Fibroblast of skin of right quadriceps (primary cell): ENCODE measurements at places on chromosomes 5 and 9.

GRCh38 chr5:38533286-38534155 is 22.9 kb downstream of the LIFR start:
- DNase-seq: no peak

GRCh38 chr5:180343831-180344695 is 9.1 kb downstream of the GFPT2 start:
- DNase-seq: peak; percentile 46

GRCh38 chr9:77985996-77986395 is 45.6 kb downstream of the GNAQ start:
- DNase-seq: no peak

- peak; percentile 26 for DNase-seq
These were observed 207.1 kb downstream of the SEMA5A start for GRCh38 chr5:9338796-9339195.

DNA sequence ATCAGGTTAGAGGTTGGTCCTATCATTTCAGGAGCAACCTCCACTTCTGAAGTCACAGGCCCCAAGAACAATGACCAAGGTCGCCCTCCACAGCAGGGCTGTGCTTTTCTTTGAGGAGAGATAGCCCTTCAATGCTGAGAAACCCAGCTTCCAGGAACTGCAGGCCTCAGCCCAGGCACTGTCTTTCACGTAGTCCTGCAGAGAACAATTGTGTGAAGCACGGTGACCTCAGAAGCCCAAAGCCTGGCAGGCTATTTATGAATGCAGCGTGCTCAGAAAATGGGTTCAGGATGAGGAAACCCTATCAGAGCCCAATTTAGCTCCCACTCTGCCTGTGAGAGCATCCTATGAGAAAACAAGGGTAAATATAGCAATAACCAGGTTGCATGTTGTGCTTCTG is 388.3 kb downstream of the PLK2 start:
- DNase-seq: no peak

GRCh38 chr5:109868737-109869136 is 179.0 kb downstream of the MAN2A1 start:
- peak; percentile 62 for DNase-seq

DNA sequence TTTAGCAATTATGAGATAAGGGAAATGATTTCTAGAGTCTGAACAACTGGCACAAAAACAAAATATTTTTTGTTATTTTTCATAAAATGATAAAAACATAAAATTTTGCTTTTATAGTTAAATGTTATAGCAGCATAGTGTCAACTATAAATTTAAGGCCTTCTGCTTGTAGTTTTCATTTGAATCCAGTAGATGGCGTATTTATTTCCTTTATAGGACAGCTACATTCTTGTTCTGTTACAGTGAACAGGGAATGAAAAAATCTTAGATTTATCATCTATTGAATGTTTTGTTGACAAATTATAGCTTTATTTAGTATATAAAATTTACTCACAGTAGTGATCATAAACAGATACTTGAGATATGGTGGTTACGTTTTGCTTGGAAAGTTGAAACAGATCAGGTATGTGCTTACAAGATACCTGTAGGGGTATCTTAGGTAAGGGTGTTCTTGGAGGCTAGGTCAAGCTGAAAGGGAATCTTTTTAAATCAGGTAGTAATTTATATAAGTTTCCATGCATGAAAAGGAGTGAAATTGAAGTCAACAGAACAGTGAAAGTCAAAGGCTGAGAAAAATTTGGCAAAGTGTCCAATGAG is 239.3 kb upstream of the GRIN3A start:
- peak; percentile 24 for DNase-seq

DNA sequence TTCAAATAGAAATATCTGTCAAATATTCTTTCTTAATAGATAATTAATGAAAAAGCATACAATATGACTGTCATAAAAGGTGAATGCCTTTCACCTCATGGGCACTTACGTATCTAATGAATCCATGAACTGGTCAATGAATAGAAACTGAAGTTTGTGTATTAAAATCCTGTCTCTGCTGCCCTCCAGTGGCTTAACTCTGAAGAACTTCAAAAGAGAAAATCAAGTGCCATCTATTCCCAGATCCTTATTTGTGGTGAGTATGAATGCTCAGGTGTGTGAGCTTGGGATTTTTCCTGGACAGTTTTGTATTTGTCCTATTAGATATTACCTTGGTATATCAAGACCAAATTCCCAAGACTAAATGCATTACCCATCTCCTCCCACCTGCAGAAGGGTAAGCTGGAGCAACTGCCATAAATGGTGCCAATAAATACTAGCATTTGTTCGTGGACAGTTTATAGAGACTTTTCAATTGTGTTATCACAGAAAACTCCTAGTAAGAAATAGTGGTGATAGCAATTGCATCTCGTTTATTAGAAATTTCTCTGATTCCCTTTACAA is 44.0 kb upstream of the SVEP1 start:
- DNase-seq: peak; percentile 61

DNA sequence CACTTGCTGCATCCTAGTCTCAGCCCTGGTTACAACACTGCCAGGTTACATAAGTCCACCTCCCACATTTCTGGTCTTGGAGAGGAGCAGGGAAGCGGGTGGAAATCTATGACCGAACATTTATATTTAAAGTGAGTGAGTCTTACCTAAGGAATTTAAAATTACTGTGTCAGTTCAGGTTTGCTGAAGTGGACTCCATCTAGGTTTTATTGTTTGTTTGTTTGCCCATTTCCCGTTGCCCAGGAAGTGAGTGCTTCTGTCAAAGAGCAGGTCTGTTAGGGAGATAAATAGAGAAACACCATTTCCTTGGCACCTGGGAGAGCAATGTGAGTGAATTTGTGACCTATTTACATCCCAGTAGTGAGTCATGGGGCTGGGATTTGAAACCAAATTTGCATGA is 179.5 kb downstream of the KIF4B start:
- DNase-seq: no peak

DNA sequence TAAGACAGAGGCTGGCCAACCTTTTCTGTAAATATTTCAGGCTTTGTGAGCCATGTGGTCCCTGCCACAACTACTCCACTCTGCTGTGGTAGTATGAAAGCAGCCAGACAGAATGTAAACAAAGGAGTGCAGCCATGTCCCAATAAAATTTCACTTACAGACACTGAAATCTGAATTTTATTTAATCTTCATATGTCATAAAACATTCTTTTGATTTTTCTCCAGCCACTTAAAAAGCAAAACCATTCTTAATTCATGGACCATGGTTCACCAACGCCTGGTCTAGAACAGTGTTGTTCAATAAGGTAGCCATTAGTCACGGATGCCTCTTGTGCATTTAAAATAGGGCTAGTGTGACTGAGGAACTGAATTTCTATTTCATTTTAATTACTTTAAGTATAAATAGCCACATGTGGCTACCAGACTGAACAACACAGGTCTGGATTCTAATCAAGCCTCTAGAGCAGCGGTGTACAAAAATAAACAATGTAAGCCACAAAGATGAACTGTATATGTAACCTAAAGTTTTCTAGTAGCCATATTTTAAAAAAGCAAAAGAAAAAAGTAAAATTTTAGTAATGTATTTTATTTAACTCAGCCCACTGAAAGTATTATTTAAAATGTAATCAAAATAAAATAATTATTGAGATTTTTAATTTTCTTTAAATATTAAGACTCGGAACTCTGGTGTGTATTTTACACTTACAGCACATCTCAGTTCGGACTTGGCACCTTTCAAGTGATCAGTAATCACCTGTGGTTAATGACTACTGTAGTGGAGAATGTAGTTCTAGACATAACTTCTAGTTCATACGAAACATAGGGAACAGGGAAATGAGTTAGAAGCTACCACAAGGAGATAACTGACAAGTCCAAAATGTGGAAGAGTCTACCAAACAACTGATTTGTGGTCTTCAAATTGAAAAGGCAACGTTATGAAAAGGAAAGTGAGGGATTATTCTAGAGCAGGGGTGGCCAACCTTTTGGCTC is 14.3 kb downstream of the GEMIN5 start:
- DNase-seq: peak; percentile 4

DNA sequence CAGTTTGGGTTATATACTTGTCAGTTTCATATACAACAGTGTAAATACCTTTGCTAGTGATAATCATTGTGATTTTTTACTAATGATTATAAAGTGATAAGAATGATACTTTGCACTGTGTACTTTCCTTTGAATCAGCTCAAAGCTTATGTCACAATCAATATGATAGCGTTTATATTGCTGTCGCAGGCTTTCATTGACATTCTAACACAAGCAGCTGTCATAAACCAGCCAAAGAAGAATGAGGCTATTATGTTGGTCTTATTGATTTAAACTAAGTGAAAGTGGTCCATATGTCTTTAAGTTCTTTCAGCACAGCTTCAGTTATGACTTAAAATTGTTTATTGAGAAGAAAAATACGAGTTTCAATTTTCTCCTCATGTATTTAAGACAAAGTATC is 272.7 kb upstream of the RGMB start:
- no peak for DNase-seq

- no peak for DNase-seq
These were observed 39.6 kb downstream of the TRPM6 start for GRCh38 chr9:74848153-74848525.

DNA sequence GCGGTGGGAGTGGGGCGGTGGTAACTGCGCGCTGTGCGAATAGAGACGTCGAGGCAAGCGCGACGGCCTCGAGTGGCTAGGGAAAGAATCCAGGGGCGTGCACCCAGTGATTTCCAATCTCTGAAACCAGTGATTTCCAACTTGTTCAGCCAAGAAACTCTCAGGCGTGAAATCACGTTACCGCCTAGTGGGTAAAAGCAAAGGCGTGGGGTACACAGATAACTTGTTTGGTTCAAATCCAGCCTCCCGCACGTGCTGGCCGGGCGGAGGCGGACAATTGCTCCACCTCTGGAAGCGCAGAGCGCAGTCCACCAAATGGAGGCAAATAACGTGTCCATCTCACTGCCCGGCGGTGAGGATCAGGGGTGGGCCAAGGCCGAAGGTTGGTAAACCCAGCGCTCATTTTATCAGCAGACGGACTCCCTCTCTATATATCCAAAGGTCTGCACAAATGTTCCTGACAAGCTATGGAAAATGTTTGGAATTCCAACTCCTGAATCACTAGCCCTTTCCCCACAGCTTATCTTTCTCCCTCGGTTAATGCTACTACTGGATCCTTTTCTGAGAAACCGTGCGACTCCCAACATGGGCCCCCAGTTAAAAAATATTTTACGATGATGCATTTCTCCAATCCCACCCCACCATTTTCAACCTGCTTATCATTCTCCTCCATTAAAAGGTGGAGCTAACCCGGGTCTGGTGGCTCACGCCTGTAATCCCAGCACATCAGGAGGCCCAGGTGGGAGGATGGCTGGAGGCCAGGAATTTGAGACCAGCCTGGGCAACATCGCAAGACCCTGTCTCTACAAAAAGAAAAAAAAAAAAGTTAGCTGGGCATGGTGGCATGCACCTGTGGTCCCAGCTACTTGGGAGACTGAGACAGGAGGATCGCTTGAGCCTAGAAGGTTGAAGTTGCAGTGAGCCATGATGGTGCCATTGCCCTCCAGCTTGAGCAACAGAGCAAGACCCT is 950 bp upstream of the FNBP1 start:
- DNase-seq: no peak

DNA sequence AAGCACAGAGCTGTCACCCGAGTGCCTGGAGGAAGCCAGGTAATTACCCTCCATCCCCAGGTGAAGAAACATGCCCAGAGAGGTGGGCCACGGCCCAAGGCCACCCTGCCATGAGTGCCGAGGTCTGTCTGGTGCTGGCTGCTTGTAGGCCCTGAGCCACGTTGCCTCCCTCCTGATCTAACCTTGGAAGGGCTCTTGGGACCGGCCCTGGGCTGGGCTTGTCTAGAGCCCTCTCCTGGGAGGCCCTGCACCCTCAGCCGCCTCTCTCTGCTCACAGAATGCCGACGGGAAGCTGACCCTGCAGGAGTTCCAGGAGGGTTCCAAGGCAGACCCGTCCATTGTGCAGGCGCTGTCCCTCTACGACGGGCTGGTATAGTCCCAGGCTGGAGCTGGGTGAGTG is 39.4 kb upstream of the HMCN2 start:
- DNase-seq: no peak

DNA sequence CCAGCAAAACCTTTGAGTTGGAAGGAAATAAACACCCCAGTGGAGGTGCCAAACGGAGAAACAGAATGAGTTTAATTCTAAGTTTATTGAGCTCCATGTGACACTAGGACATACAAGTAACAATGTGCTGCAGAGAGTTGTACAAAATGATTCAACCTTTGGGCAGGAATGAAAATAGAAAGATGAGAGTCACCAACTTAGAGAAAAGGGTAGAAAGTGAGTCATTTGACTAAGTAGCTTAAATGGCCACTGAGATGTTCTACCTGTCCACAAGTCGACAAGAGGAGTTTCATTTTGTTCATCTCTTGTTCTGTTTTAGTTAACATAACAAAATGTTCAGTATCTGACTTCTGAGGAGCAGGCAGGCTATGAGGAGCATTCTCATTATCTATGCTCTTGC is 284.7 kb downstream of the NR2F1-AS1 start:
- DNase-seq: no peak

DNA sequence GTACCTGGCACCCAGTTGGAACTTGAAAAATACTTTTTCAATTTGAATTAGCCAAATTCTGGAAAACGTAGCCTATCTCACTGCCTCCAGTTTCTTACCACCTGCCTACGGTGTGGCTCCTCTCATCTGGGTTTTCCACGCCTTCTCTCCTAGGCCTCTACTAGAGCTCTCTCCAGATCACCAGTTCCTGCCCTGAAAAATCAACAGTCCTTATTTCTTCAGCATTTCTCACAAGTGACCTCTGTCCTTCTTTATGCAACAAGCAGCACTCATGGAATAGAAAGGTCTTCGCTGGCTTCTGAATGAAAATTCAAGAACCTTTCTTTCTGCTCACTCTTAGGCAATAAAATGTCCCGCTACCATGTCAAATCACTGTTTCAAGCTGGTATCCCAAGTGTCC is 64.8 kb downstream of the PIP5K1B start:
- DNase-seq: no peak

DNA sequence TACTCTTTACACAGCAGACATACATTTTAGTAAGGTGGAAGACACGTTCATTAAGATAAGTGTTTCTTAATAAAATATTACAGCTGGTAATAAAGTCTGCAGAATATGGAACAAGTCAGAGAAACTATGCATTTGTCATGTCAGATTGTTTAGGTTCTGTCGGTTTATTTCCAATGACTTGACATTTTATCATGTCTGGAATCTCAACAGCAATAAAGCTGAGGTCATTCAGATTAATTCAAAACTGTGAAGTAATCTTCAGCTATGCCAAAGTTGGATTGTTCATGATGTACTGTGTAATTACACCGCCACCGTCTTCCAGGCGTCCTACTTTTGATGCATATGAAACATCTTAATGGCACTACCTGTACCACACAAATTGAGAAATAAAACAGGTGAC is 1032.6 kb downstream of the CDH12 start:
- DNase-seq: no peak

- DNase-seq: peak; percentile 89
These were observed 123.7 kb downstream of the INSYN2B start for GRCh38 chr5:169856571-169856970.

GRCh38 chr5:1789834-1790471 is 9.7 kb downstream of the MRPL36 start:
- DNase-seq: peak; percentile 83

- peak; percentile 7 for DNase-seq
These were observed 9.3 kb upstream of the OR13F1 start for GRCh38 chr9:104494808-104495207.
